ENCODE measurements at places on chromosomes 7 and 10.

GRCh38 chr7:158120716-158121115 lies 466.9 kb downstream of the PTPRN2 start:
- no peaks in the 10 kb centered on the region for H3K27me3 ChIP-seq
- H3K4me3 ChIP-seq, result no peak overlapping the region
- no peak overlapping the region for H3K27ac ChIP-seq
- DNase-seq, result no peak
- H3K36me3 ChIP-seq, result peaks cover 16% of the 10 kb centered on the region

DNA sequence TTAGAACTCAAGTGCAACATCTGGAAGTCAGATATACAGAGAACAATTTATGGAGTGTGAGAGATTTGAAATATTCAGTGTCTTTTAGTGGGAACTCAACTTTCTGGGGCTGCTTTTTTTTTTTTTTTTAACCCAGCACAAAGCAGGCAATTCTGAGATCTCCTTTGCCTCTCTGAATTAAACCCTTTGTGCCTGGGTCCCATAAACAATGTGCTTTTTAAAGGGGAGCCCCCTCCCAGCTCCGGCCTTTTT lies 146.8 kb downstream of the CELF2 start:
- no peaks in the 10 kb centered on the region for H3K27me3 ChIP-seq
- no peak for DNase-seq
- peak overlapping the region; percentile 95 for H3K27ac ChIP-seq
- peak overlapping the region; percentile 75 for H3K4me3 ChIP-seq
- H3K36me3 ChIP-seq, result peaks cover 3% of the 10 kb centered on the region
- peaks cover 40% of the 10 kb centered on the region for H3K4me1 ChIP-seq

- no peak for DNase-seq
- H3K27me3 ChIP-seq, result peaks cover 92% of the 10 kb centered on the region
- H3K27ac ChIP-seq, result no peak overlapping the region
- H3K4me3 ChIP-seq, result no peak overlapping the region
Observed at GRCh38 chr7:129783584-129783919, 169.2 kb downstream of the UBE2H start.

DNA sequence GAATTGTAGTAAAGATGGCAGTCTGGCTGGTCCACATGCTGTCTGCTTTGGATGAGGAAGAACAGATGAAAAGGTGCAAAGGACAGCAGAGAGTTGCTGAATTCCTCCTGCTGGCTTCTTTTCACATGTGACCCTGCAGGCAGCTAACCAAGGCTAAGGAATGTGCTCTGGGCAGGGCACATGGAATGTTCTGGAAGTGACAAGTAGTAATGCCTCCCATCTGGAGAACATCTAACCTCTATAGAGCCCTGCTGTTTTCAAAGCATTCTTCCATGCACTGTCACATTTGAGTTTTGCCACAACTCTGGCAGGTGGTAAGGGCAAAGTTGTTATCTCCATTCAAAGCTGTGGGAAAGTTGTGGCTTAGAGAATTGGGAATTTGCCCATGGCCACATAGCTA lies 208.8 kb downstream of the STK31 start:
- no peaks in the 10 kb centered on the region for H3K36me3 ChIP-seq
- no peaks in the 10 kb centered on the region for H3K4me1 ChIP-seq
- no peak overlapping the region for H3K27ac ChIP-seq
- no peak for DNase-seq
- no peaks in the 10 kb centered on the region for H3K27me3 ChIP-seq

GRCh38 chr7:9407816-9408215 lies 974.4 kb downstream of the NXPH1 start:
- DNase-seq, result no peak
- no peaks in the 10 kb centered on the region for H3K27me3 ChIP-seq
- H3K27ac ChIP-seq, result no peak overlapping the region

GRCh38 chr7:40520986-40521738 lies 386.4 kb downstream of the SUGCT start:
- H3K4me1 ChIP-seq, result no peaks in the 10 kb centered on the region
- no peak overlapping the region for H3K27ac ChIP-seq
- H3K27me3 ChIP-seq, result no peaks in the 10 kb centered on the region

GRCh38 chr7:67306331-67306730 lies 309.7 kb downstream of the TYW1 start:
- H3K4me3 ChIP-seq, result no peak overlapping the region
- peaks cover 25% of the 10 kb centered on the region for H3K36me3 ChIP-seq
- DNase-seq, result no peak
- no peak overlapping the region for H3K27ac ChIP-seq
- H3K27me3 ChIP-seq, result no peaks in the 10 kb centered on the region
- H3K4me1 ChIP-seq, result peaks cover 11% of the 10 kb centered on the region

DNA sequence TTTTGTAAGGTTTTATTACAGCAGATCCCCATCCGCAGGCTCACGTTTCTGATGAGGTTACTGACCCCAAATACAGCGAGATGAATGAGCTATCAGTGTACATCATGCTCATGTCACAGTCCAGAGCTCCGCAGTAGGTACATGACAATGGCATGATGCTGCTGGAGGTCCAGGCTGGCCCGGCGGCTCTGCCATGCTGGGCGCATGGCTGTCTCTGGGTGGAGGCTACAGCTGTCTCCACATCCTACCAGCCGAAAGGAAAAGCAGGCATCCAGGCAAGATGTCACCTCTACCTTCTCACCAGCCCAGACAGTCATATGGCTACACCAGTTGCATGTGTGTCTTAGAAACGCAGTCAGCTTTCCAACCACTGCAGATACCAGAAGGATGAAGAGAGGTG lies 90.9 kb upstream of the RNF32 start:
- peaks cover 2% of the 10 kb centered on the region for H3K36me3 ChIP-seq
- H3K4me3 ChIP-seq, result no peak overlapping the region
- H3K27me3 ChIP-seq, result no peaks in the 10 kb centered on the region
- H3K27ac ChIP-seq, result no peak overlapping the region
- H3K4me1 ChIP-seq, result no peaks in the 10 kb centered on the region
- no peak for DNase-seq

DNA sequence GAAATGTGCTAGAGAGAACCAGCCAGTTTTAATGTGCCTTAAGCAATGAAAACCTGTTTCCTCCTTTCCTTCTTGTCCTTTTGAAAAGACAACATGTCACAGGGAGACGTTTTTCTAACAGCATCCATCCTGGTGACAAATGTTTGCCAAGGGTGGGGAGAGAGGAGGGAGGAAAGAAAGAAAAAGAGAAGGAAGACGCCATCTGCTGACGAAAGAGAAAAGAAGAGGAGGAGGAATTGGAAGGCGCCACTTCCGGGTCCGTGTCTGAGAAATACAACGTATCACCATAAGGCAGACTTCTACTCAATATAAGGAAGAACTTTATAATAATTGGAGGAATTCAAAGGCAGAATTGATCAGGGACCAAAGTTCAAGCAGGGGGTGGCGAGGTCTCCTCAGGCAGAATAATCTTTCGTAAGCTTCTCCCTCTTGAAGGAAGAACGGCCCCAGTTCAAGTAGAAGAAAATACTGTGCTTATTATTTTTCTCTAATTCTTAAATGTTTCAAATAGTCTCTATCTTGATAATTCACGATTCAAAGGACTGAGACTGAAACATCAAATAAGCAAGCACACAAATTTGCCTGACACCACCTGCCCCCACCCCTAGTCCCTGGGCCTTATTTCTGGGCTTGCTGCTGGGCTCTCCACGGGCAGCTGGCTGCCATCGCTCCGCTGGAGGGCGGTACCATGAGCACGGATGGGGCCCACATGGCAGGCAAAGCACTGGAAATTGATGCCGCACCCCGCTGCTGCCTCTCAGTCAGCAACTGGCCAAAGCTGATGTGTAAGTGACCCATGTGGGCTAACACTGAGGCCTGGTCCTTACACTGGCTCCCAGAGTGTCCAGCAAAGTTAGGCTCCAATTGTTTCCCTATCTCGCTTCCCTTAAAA lies 273.7 kb upstream of the KLF14 start:
- H3K27me3 ChIP-seq, result no peaks in the 10 kb centered on the region
- no peak overlapping the region for H3K4me3 ChIP-seq
- H3K4me1 ChIP-seq, result peaks cover 11% of the 10 kb centered on the region
- no peaks in the 10 kb centered on the region for H3K36me3 ChIP-seq
- DNase-seq, result peak; percentile 63
- no peak overlapping the region for H3K27ac ChIP-seq

DNA sequence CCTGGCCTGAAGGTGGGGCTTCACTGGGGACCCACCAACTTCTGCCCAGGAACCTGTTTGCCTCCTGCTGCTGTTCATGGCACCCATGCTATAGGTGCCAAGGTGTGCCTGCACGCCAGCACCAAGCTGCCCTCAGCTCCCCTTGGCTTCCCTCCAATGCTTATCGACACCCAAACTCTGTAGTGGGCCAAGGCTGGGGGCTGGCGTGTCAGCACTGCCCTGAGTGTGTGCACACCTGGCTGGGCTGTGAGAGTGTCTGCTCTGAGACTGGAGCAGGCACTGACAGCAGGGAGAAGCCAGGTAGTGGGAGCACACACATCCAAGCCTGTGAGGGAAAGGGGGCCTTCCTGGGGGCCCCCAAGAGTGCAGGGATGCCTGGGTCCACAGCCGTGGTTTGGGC lies 43.1 kb upstream of the TUBB8 start:
- no peak overlapping the region for H3K4me3 ChIP-seq
- no peak overlapping the region for H3K27ac ChIP-seq
- no peaks in the 10 kb centered on the region for H3K4me1 ChIP-seq
- no peaks in the 10 kb centered on the region for H3K27me3 ChIP-seq
- no peak for DNase-seq
- H3K36me3 ChIP-seq, result no peaks in the 10 kb centered on the region

DNA sequence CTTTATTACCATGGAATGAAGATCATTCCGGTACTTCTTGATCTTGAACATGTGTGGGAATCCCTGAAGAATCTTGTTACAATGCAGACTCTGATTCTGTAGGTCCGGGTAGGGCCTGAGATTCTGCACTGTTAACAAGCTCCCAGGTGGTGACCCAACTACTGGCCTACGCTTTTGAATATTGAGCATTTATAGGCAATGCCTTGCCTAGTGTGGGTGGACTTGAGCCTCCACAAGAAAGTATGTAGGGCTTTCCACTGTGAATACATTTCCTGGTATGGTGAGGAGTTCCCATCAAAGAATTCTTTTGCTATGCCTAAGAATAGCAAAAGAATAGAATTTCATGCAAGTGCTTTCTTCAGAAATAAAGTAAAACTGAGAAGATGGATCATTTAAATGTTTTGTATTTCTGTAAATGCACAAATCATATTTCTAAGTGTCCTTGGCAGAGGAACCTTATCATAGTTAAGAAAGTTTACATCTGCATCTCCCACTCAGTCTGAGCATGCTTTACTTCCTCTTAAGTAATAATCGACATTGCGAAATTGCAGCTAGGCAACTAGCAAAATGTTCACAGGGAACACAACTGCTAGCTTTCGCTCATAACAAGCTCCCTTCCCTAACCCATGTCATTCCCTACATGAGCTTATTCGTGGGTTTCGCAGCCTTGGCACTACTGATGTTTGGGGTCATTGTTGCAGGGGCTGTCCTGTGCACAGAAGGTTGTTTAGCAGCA lies 71.4 kb downstream of the AHR start:
- no peaks in the 10 kb centered on the region for H3K4me1 ChIP-seq
- H3K36me3 ChIP-seq, result no peaks in the 10 kb centered on the region
- H3K27me3 ChIP-seq, result no peaks in the 10 kb centered on the region
- H3K27ac ChIP-seq, result no peak overlapping the region
- no peak overlapping the region for H3K4me3 ChIP-seq
- DNase-seq, result no peak

- H3K27ac ChIP-seq, result no peak overlapping the region
- H3K4me1 ChIP-seq, result no peaks in the 10 kb centered on the region
- no peak for DNase-seq
Observed at GRCh38 chr7:76346778-76347177, 12.0 kb downstream of the YWHAG start.

- H3K4me3 ChIP-seq, result no peak overlapping the region
- H3K4me1 ChIP-seq, result no peaks in the 10 kb centered on the region
- H3K27me3 ChIP-seq, result no peaks in the 10 kb centered on the region
- H3K27ac ChIP-seq, result no peak overlapping the region
- DNase-seq, result no peak
Observed at GRCh38 chr7:133437544-133437943, 184.7 kb downstream of the EXOC4 start.

DNA sequence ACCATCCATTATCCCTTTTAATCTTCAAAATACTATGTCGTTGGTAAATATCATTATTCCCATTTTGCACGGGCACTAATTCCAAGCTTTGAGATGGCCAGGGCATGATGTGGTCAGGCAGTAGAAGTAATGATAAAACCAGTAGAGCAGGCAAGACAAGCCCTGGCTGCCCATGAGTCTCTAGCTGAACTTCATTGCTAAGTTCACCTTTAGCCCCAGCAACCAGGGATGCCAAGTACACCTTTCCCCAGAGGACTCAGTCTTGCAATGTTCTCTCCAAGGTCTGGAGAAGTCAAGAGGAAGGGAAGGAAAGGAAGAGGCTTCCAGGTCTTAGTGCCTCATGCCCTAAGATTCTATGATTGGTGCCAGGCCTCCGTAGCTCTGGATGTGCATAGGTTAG lies 203.2 kb downstream of the PLXNA4 start:
- no peaks in the 10 kb centered on the region for H3K36me3 ChIP-seq
- H3K27ac ChIP-seq, result no peak overlapping the region
- H3K27me3 ChIP-seq, result no peaks in the 10 kb centered on the region
